CD4-positive, alpha-beta T cell treated with Interleukin-2 at 100 ng/mL for 4 hours (primary cell): ENCODE measurements at places on chromosomes 7 and 10.

- DNase-seq = no peak
Observed at GRCh38 chr7:76354516-76354915, 4.3 kb downstream of the YWHAG start.

DNA sequence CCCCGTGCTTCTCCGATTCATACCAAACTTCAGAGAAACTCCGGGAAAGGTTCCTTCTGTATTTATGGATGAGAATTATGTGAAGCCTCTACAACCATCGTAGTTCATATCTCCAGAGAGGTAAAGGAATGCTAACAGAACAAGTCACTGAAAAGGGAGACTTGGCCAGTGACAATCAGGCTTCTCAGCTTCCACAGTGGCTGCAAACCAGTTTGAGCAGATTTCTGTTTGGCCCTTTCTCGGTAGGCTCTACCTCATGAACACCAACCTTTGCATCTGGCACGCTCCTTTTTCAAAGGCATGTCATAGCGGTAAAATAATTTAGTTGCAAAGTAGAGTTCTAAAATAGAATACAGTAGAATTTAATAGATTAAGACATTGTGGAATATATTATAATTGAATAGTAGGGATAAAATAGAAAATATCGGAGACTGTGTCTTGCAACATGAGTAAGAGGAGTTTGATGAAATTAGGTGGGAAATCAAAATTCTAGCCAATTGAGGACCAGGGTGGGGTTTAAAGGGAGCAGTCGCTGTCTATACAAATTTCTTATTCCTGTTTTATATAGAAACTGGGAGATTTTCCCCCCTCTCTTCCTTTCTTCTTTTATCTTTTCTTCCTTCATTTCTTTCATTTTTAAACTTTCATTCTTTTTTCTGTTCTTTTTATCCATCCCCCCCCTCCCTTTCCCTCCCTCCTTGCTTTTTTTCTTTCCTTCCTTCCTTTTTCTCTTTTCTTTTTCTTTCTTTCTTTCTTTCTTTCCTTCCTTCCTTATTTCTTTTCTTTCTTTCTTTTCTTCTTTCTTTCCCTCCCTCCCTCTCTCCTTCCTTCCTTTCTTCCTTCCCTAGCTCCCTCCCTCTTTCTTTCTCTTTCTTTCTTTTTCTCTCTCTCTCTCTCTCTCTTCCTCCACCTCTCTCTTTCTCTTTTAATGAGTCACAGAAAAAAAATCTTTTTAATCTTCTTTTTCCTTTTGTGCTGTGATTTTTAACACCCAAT, 161.5 kb upstream of the KLF6 start:
- no peak for DNase-seq

GRCh38 chr7:2249744-2250323, 7.8 kb downstream of the NUDT1 start:
- DNase-seq = no peak

DNA sequence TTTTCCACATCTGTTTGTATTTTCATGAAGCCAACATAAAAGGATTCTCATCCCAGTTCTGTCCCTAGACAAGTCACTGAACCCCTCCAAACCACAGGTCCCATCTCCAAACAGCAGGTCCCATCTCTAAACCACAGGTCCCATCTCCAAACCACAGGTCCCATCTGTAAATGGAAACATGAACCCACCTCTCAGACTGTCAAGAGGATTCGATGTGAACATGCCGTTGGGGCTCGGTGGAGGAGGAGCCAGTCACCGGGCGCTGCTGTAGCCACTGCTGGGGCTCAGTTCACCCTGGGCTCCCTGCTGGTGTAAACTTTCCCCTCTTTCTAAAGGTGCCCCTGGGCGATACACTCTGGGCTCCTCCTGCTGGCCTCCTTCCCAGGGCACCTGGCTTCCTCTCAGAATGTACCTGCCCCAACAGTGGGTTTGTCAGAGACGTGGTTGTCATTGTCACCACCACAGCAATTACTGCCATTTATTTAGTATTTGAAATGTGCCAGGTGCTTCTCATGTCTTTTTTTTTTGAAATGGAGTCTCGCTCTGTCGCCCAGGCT, 13.0 kb downstream of the LHPP start:
- no peak for DNase-seq

- peak; percentile 1 for DNase-seq
Observed at GRCh38 chr7:105448181-105448580, 59.5 kb upstream of the SRPK2 start.
